GF-D8 (cell line): ENCODE measurements at places on chromosomes 1 and 21.

DNA sequence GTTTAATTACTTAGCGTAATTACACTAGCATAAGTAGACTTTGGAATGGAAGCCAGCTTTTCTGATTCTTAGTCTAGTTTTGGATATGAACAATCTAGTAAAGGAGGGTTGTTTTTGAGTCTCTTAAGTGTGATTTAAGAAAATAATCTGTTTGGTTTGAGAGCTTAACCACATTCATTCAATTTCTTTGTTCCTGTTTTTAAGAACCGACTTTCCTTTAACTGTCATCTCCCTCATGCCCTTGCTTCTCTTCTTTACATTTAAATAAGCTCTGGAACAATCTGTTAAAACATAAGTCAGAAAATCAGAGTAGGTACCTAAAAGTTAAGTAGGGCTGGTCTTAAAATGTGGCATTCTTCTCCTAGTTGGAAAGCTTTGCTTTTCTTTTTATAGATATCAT, 27.7 kb downstream of the CDC42 start:
- peak; percentile 35 for DNase-seq

- no peak for DNase-seq
These were observed 55.4 kb upstream of the IFFO2 start for GRCh38 chr1:19011845-19012231.

DNA sequence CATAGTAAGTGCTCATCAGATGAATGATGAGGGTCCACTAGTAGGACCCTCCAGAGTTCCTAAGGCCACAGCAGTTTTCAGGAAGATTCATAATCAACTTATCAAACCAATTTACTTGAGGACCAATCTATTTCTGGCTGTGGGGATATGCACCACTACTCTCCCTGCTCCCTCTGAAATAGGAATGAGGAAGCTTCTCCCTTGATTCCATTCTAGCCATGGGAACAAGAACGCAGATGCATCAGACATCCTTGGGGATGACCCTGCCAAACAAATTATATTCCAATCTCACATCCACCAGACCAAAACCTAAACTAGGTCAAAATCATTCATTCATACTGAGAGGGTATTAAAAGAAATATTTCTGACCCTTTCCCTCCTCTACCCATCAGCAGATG, 31.5 kb downstream of the JAK1 start:
- DNase-seq = no peak

DNA sequence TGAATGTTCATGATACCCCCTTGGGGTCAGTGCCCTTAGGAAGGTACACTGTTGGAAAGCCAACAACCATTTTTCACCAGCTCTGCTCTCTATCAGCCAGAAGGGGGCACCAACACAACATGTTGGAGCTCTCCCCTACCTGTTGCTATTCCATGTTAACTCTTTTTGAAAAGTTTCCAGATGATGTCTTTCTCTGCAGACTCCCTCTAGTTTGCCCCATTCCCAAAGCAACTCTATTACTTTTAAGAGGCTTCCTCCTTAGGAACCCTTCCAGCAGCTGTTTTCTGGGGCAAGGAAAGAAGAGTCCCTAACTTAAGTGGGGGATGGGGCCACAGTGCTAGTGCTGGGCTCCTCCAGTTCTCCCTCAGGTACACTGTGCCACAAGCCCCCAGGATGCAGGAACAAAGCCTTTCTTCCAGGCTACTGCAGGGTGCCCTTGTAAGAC, 22.9 kb upstream of the NDC1 start:
- DNase-seq = no peak

GRCh38 chr1:84269306-84269705, 32.2 kb upstream of the SAMD13 start:
- no peak for DNase-seq

DNA sequence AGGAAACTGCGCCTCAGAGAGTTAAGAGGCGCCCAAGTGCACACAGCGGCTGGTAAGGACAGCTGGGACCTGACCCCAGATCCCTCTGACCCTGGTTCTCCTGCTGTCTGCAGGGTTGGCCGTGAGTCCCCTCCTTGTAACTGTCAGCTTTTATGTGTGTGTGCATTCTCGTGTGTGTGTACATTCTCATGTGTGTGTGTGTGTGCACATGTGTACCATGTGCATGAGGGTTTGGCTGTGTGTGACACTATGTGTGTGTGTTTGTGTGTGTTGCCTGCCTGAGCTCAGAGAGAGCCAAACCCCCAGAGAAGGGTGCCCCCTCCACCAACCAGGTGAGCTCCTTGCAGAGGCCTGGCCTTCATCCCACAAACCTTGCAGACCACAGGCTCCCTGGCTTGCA, 25.9 kb upstream of the EFHD2 start:
- DNase-seq = no peak

DNA sequence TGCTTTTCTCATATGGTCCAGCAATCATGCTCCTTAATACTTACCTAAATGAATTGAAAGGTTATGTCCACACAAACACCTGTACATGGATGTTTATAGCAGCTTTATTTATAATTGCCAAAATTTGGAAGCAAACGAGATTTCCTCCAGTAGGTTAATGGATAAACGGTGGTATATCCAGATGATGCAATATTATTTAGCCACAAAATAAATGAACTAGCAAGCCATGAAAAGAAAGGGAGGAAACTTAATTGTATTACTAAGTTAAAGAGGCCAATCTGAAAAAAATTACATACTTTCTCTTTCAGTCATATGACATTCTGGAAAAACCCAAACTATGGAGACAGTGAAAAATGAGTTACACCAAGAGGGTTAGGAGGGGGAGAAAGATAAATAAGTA, 76.3 kb upstream of the LRRC7 start:
- DNase-seq = no peak

GRCh38 chr1:161047436-161048420, 2.0 kb upstream of the USF1 start:
- no peak for DNase-seq

DNA sequence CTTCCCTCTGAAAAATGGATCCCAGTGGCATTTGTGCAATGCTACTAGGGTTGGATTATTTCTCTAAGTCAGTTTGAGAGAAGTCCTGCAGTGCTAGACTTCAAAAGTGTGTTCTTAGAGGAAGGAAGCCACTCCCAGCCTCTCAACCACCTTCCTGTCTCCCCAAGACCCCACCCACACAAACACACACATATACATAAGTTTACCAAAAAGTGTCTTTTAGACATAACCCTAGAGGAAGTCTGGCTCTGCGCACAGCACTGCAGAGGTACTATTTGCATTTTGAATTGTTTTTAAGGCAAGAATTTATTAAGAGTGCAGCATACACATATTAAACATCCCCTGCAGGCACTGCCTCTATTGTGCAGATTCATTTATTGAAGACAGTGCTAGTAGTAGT, 127.3 kb downstream of the HHIPL2 start:
- no peak for DNase-seq

GRCh38 chr1:21503706-21504377, 5.4 kb upstream of the ALPL start:
- DNase-seq = no peak

- DNase-seq = no peak
These were observed 69.0 kb downstream of the ITPKB start for GRCh38 chr1:226670073-226670472.

DNA sequence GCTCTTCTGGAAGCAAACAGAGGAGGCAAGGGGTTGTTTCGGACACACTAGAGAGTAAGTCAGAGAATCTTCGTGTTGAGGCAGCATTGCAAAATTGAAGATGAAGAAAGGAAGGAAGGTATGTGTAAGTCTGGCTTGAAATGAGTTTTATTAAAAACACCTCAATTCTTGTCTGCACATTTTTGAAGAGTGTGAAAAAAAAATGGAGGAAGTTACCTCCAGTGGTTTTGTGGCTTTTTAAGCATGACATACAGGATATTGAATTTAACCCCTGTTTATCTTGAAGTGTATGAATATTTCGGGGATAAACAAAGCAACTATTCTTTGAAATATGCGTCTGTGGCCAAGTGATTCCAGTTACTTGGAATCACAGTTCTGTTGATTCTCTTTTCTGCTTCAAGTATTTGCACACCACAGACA, 203.2 kb upstream of the SGIP1 start:
- DNase-seq = peak; percentile 36

GRCh38 chr1:89085781-89086180, 20.8 kb upstream of the GBP1 start:
- no peak for DNase-seq

- DNase-seq = no peak
These were observed 142.5 kb downstream of the TNR start for GRCh38 chr1:175600721-175601440.

DNA sequence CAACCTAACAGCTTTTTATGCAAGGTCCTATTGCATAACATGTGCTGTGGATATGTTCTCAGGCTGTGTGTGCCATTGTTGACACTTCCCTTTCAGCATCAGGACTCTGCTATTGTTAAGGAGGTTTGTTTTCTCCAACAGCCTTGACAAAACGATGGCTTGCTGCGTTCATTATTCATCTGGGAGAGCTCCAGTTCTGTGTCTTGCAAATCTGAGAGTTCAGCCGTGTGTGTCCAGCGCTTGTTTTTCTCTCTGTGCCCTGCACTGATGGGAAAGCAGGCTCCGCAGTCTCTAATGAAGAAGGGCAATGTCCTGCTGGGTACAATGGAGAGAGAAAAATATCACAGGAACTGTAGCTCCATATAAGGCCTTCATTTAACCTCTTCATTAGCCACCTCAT, 63.7 kb downstream of the CLDN17 start:
- DNase-seq = no peak

GRCh38 chr1:30618335-30618747, 105.0 kb downstream of the MATN1 start:
- no peak for DNase-seq

DNA sequence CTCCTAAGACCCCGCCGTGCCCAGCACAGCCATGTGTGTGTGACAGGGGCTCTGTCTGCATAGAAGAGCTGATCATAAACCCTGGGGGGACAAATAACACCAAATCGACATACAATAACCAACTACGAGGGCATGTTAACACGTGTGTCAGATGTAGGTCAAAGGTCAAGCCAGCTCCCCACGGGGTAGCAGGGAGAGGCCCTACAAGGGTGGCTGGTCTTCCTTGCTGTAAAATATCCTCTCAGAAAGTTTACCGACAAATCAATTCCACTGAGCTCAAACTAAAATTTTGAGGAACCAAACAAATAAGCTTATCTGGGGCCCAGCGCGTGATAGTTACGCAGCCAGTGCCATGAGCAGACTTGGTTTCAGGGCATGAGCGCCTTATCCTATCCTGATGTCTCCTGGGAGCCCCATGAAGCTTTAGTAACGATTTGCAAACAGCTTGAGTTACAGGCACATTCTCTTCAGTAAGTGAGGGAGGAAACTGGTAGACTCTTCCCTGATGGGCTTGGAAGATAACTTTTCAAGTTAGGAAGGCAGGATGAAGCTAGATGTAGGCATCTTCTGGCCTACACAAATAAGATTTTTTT, 2.7 kb upstream of the TMPRSS3 start:
- no peak for DNase-seq

GRCh38 chr1:101190441-101190840, 46.4 kb upstream of the S1PR1 start:
- DNase-seq = no peak

DNA sequence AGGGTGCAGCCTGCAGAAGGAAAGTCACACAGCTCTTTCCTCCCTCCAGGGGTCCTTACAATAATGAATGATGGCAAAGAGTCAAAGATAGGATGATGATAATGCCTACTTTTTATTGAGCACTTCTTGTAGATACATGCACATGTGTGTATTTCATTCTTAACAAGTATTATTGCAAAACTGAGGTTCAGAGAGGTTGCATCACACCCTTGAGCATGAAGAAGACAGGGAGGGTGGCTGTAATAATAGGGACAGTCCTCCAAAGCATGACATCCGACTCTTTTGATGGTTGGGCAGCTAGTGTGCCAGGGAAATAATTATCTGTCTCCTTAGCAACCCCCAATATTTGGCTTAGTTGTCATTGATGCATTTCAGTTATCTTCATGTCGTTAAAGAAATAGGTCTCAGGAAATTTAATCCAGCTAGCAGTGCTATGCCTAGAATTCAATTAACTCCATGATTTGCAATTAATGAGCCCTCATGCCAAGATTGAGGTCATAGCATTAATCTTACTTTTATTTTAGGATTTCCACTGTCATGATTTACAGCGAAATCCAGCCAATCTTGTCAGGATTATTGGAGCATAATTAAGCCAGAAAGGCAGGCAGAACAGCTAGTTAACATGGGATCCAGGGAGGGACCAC, 35.0 kb downstream of the DNAJC6 start:
- DNase-seq = no peak

DNA sequence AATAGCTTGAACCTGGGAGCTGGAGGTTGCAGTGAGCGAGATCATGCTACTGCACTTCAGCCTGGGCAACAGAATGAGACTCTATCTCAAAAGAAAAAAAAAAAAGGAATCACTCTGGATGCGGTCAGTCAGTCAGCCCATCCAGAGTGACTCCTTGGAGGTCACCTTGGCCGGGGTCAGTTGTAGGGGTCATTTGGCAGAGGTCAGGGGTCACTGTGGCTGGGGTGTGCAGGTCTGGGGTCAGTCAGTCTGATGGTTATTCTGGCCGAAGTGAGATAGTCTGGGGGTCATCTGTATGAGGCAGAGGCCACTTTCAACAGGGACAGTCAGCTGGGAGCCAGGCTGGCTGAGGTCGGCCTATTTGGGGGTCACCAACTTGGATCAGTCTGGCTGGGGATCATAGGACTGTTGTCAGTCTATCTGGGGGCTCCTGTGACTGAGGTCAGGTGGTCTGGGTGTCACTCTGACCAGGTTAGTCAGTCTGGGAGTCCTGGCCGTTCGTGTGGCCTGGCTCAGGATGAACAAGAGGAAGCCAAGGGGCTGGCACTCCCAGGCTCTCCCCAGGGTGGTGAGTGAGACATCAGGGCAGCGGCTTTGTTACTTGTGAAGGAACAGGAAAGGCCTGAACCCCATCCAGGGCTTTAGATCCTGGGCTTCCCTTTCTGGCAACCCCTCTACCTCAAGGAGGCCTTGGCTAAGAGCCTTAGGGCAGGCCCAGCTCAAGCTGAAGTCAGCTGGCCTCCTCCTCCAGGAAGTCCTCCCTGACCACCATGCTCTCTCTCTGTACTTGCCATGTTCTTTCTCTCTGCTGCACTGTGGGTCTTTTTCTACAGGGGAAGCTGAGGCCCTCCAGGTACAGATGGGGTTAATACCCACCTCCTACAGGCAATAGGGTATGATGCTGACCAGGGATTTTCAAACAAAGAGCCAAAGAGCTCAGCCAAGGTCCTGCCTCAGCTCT, 15.1 kb downstream of the PTPRU start:
- DNase-seq = no peak

GRCh38 chr1:67503974-67504373, 73.8 kb upstream of the SERBP1 start:
- no peak for DNase-seq

GRCh38 chr1:210428696-210429095, 100.0 kb downstream of the HHAT start:
- DNase-seq = no peak

GRCh38 chr1:205054013-205054412, 11.0 kb downstream of the CNTN2 start:
- DNase-seq = no peak

- DNase-seq = peak; percentile 89
These were observed 30.9 kb downstream of the ERG start for GRCh38 chr21:38467374-38467773.

- DNase-seq = no peak
These were observed 79.3 kb downstream of the SIK1 start for GRCh38 chr21:43347461-43348169.
